ENCODE measurements at places on chromosomes 6 and 20.
A peak's percentile ranks its signal among the peaks of the same experiment; 100 is the strongest.

GRCh38 chr6:39516471-39516870, 194.0 kb upstream of the KCNK16 start:
- H3K36me3 ChIP-seq = no peaks in the 10 kb centered on the region
- no peaks in the 10 kb centered on the region for H3K27me3 ChIP-seq
- no peak overlapping the region for H3K27ac ChIP-seq
- H3K4me1 ChIP-seq = no peaks in the 10 kb centered on the region
- no peak for DNase-seq

DNA sequence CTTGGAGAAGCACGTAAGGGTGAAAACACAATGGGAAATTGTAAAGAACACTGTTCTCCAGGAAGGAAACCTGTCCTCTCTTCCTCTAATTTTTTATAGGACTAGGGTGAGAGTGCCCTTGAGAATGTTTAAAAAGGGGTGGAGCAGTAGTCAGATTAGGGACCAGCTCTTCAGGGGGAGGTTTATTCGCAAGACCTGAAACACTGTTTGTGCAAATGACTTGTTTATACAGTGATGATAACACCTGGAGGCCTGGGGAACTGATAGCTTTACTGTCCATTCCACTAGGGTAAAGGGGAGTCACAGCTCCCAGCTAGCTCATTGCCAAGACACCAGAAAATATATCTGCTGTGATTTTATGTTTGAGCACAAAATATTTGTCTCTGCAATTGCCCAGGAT, 8.1 kb upstream of the FUT9 start:
- no peaks in the 10 kb centered on the region for H3K4me1 ChIP-seq
- H3K4me3 ChIP-seq = no peak overlapping the region
- DNase-seq = no peak
- no peak overlapping the region for H3K27ac ChIP-seq
- no peaks in the 10 kb centered on the region for H3K36me3 ChIP-seq
- H3K27me3 ChIP-seq = peaks cover 4% of the 10 kb centered on the region

GRCh38 chr6:111114087-111114443, 26.8 kb downstream of the SLC16A10 start:
- no peaks in the 10 kb centered on the region for H3K36me3 ChIP-seq
- H3K27me3 ChIP-seq = no peaks in the 10 kb centered on the region
- no peak overlapping the region for H3K27ac ChIP-seq
- H3K4me1 ChIP-seq = no peaks in the 10 kb centered on the region
- no peak for DNase-seq

DNA sequence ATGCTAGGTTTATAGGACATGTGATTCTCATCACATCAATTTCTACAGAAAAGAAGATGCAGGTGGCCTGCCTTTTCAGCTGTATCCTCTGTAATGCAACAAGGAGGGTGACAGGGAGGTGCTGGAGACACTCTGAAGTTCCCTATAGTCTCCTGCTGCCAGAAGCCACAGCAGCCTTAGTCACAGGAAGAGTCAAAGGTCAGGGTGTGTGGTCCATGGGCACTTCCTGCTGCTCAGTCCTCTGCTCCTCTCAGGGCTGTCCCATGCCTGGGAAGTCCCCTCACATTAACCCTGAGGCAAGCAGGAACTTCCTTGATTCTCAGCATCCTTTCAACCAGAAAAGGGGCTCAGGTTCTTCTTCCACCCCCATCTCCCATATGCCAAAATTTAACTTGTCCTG, 144.8 kb upstream of the FOXA2 start:
- no peak overlapping the region for H3K27ac ChIP-seq
- no peak overlapping the region for H3K4me3 ChIP-seq
- no peaks in the 10 kb centered on the region for H3K27me3 ChIP-seq
- DNase-seq = no peak
- no peaks in the 10 kb centered on the region for H3K36me3 ChIP-seq

DNA sequence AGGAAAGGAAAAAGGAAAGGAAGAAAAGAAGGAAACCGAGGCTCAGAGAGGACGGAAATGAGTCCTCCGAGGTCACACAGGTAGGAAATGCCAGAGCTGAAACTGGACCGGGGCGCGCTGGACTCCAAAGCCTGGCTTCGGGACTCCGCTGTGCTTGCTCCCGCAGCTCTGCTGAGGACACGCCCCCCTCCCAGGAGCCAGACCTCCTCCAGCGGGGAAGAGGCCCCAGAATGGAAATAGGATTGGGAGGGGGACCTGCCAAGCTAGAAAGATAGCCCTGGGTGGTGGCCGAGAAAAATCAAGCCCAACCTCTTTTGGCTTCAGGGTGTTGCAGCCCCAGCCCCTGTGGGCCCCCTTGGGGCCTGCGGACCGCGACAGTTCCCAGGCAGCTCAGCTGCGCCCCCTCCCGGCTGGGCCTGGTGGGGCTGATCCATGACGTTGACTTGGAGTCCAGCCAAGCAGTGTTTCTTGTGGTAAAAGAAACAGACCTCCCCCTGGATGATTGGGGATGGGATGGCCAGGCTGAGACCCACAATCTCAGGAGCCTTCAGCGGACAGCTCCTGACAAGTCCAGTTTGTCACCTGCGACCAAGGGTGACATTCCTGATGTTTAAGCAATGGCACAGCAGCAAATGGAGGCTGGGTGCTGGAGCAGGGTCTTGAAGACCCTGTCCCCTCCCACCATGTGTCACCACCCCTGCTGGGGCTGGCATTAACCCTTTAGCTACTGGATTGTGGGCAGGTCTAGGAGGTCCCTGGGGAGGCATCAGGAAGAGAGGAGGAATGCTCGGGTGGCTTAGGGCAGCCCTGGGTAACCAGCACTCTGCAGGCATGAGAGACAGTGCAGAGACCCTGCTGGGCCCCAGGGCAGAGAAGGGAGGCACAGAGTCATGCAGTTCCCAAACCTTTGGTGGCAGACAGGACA, 55.4 kb downstream of the RIPOR3 start:
- DNase-seq = peak; percentile 87
- no peak overlapping the region for H3K4me3 ChIP-seq
- peaks cover 6% of the 10 kb centered on the region for H3K4me1 ChIP-seq
- no peak overlapping the region for H3K27ac ChIP-seq
- no peaks in the 10 kb centered on the region for H3K36me3 ChIP-seq
- H3K27me3 ChIP-seq = no peaks in the 10 kb centered on the region

DNA sequence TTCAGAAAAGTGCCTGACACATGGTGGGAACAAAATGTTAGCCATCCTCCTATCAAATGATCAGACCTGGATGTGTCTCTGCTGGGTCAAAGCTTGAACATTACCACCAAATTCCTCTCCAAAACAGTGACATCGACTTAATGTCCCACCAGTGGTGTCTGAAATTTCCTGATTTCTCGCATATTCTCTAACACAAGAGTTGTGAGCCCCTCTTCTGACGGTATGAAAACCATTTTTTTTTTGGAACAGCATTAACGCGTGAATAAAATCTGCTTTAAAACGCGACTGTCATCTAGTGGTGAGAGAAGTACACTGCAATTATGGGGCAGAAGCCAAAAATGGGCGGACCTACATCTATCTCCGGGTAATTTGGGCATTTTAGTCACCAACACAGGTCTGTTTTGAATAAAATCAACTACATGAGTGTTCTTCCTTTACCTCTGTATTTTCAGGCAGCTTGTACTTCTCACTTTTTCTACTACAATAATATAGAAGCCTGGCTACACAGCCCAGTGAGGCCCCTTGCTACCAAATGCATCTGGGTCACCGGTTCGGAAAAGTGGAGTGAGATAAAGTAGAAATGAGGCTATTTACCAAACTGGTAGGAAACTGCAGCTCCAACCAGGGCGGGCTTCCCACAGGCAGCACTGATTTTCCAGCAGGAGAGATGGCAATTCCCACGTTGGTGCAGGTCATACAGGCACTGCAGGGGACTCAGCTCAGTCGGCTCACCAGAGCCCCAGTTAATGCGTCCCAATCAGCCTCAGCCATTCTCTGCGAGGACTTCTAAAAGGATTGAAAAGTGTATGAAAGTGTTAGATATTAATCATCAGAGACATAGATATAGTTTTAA, 27.4 kb downstream of the MGME1 start:
- no peak for DNase-seq
- peaks cover 19% of the 10 kb centered on the region for H3K4me1 ChIP-seq
- H3K27me3 ChIP-seq = no peaks in the 10 kb centered on the region

- H3K27ac ChIP-seq = no peak overlapping the region
- no peak for DNase-seq
- no peaks in the 10 kb centered on the region for H3K27me3 ChIP-seq
- no peaks in the 10 kb centered on the region for H3K36me3 ChIP-seq
Measured at GRCh38 chr6:346386-347030, 45.0 kb upstream of the IRF4 start.

DNA sequence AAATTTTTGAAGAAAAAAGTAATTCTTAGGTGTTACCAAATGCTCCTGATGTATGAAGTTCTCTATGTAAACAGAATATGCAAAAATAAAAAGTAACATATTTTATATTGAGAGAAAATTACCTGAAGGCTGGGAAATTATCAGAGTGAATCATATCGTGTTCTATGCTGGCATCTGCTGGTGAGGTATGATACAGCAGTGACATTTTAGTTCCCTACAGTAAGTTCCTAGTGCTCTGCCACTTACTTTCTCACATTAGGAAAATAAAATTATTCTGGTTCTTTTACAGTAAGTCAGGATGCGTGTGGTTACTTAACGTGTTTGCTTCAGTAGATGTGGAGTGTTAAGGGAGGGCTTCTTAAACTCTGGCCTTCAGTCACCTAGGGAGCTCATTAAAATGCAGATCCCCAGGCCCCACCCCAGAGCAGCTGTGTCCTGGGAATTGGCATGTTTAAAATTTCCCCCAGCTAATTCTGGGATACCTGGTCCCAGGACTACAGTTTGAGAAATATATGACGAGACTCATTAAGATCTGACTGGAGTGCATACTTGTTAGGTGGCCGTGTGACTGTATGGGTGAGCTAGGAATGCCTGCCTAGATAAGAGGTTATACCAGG, 3.2 kb downstream of the ACTR5 start:
- H3K27me3 ChIP-seq = no peaks in the 10 kb centered on the region
- H3K36me3 ChIP-seq = peaks cover 67% of the 10 kb centered on the region
- no peak for DNase-seq
- H3K27ac ChIP-seq = no peak overlapping the region
- peaks cover 4% of the 10 kb centered on the region for H3K4me1 ChIP-seq
- H3K4me3 ChIP-seq = no peak overlapping the region

DNA sequence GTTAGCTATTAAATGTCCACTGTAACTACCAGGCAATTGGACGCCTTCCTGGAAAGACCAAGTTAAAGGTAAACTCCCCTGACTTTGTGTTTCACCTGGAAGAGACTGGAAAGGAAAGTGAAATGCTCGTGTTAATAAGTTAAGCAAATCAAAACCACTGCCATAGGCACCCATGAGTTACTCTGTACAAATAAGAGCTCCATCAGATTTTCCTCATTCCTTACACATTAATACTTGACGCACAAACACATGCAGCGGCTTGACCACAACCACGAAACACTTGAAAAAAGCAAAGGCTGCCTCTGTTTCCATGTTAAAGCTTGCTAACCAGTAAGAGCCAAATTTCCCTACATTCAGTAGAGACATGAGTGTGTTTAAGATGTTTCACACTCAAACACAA, 19.8 kb downstream of the GCM1 start:
- H3K36me3 ChIP-seq = no peaks in the 10 kb centered on the region
- peaks cover 3% of the 10 kb centered on the region for H3K4me1 ChIP-seq
- no peak overlapping the region for H3K27ac ChIP-seq
- no peak overlapping the region for H3K4me3 ChIP-seq
- no peak for DNase-seq

All from RWPE2 (cell line).